ENCODE measurements at places on chromosomes 7 and 10.

GRCh38 chr10:107091126-107091525 is 73.4 kb downstream of the SORCS1 start:
- no peak for DNase-seq

DNA sequence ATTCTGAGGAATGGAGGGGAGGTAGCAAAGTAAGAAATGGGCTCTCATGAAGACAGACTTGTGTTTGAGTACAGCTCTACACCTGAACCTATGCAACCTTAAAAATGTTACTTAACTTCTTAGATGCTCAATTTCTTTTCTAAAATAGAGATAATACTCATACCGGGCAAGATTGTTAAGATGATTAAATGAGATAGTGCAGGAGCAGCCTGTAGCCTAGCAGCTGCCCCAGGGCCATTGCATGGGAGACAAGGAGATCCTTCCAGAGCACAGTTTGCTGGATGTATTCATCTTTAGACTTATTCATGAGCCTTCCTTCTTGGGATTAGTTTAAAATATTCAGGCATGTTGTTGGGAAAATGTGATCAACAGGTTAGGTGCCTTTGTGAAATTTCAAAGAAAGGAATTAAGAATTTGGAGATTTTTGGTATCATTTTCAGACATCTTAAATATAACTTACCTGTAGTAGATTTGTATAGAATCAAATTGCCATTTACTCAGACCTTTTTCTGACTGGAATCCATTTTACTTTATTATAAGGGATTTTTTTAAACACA is 130.2 kb downstream of the KAT6B start:
- no peak for DNase-seq

DNA sequence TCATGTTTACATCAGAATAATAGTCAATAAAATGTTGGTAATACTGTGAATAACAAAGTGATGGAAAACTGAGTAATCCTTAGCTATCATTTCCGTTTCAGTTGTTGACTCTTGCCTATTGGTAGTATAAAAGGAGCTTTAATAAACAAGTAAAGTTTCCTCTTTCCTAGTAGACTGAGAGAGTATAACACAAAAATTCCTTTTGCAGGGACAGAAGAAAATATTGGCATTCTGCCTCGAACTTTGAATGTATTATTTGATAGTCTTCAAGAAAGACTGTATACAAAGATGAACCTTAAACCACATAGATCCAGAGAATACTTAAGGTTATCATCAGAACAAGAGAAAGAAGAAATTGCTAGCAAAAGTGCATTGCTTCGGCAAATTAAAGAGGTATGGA is 9.4 kb downstream of the KIF20B start:
- no peak for DNase-seq

- DNase-seq = no peak
Measured at GRCh38 chr7:129367349-129367699, 66.9 kb upstream of the STRIP2 start.

- DNase-seq = no peak
Measured at GRCh38 chr10:112687647-112688046, 240.6 kb downstream of the VTI1A start.

- DNase-seq = no peak
Measured at GRCh38 chr10:80373502-80373901, 16.9 kb downstream of the DYDC2 start.

DNA sequence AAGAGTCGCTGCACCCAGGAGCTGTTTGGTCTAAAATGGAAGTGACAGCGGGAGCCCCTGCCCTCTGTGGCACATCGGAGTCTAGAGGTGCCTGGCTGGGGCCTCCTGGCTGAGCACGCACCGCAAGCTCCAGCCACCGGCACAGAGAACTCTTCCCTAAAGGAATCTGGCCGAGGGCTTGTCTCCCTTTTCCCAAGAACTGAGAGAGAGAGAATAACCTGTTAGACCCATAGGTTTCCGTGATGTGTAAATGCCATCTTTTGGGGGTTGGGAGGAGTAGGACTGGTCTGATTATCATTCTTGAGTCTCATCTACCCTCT is 47.3 kb downstream of the PROSER2 start:
- no peak for DNase-seq

GRCh38 chr10:43237128-43237527 is 29.7 kb downstream of the RASGEF1A start:
- DNase-seq = no peak

- no peak for DNase-seq
Measured at GRCh38 chr10:74976565-74976964, 134.9 kb upstream of the SAMD8 start.

DNA sequence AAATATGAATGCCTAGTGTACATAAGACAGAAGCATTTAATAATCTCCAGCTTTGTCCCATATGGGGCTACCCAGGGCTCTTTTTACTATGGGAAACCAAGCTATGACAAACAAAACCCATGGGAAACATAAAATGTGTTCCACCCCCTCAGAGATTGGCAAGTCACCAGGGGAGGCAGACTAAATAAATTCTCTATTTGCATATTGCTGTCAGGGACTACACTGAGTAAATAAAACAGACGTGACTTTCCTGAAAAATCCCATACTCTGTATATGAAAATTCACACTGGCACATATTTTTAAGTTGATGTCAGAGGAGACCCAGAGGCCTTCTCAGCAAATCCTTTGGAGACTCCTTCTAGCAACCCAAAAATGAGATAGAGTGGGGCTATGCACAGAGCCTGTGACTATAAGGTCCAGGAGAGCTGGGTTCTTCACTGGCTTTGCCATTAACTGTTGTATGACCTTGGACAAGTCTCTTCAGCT is 44.0 kb upstream of the HPSE2 start:
- DNase-seq = no peak

DNA sequence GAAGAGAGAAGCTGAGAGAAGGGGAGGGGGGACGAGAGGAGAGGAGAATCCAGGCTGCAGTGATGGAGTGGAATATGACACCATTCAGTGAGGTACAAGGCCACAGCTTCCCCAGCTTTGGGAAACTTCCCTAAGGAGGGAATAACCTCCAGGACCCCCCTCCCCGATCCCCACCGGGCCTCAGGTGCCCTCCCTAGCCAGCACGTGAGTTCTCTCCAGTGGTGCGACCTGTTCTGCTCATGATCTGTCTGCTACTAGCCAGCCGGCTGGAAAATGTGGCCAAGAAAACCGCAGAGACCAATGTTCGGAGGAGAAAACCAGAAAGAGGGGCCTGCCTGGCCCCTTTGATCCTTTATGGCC is 39.9 kb upstream of the AGK start:
- no peak for DNase-seq

DNA sequence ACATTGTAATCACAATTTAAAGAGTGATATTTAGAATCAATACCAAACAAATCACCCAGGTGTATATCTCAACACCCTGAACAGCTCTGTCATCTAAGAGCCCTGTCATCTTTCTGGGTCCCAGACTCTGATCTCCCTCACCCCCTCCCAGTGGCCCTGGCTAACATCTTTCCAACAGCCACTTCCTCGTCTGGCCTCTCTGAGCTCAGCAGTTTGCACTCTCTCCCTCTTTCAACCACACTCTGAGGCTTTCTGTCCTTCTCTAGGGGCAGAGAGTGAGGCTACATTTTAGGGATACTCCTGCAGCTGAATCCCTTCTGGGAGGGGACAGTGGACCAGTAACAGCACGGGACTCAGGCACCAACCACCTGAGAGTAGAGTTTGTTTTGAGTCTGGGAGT is 17.1 kb upstream of the PRRT4 start:
- no peak for DNase-seq

DNA sequence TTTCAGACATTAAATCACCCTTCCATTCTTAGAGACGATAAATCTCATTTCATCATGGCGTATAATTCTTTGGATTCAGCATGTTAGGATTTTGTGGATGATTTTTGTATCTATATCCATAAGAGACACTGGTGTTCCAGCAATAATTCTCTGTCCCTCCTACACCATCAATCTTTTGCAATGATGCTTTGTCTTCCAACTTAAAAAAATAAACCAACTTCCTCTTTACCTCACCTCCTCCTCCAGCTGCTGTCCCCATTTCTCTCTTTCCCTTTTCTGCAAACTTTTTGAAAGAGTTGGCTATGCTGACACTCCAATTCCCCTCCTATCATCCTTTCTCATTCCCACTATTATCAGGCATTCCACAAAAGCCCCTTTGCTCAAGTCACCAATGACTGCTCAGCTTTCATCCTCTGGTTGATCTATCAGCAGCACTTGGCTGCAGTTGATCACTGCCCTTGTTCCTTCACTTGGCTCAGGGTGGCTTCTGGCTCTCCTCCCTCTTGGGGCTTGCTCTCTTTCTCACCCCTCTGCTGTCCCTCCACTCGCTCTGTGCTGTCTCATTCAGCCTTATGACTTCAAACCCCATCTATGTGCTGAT is 130.0 kb downstream of the ARHGAP22 start:
- no peak for DNase-seq

- DNase-seq = peak; percentile 3
Measured at GRCh38 chr7:38796626-38797501, 112.1 kb downstream of the VPS41 start.

DNA sequence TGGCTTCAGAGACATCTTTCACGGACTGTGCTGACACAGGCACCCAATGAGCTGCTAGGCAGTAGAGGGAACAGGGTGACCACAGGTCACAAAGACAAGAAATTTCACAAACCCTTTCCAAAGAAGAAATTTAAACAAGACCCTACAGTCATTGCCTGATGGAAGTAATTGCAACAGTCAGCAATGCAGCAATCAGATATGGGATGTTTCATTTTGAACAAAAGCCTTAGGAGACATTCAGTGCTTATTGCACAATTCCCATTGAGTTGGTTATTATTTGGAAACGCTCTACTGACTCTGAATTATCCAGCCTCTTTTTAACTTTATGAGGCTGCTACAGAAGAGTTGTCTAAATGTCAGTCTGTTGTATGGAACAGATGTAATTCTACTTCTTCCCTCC is 85.5 kb downstream of the ETV1 start:
- DNase-seq = no peak

- no peak for DNase-seq
Measured at GRCh38 chr10:76114581-76115001, 683.2 kb downstream of the LRMDA start.

GRCh38 chr10:133526957-133527588 is at the start of gene CYP2E1:
TSS of gene CYP2E1 (plus strand) at chr10:133527363. CDS start at chr10:133527396, 33 bp downstream.
- DNase-seq = no peak

DNA sequence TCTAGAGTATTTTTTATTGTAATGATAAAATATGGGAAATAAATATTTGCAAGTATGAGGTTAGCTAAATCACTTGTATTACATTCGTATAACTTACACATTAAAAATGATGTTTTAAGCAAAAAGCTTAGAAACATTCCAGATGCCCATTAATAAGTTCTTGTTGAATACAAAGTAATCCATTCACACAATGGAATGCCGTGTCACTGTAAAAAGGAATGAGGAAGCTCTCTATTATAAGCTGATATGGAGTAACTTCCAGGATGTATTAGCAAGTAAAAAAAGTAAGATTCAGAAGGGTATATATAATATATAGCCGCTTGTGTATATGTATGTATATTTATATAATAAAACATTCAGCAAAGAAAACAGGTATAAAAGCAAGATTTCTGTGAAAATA is 412.8 kb upstream of the MTPN start:
- no peak for DNase-seq

All from stimulated activated CD4-positive, alpha-beta T cell treated with anti-CD3 and anti-CD28 coated beads, Interleukin-15, amount 100 ng/mL, for 1 hour (primary cell).